ENCODE measurements at places on chromosomes 11 and 22. TPM values are rescaled to one million over a fixed set of nuclear protein-coding genes. Genes with fewer than 3 reads are reported as not detected.

OR8D1 gene
- total RNA-seq: not detected

SLC6A5 gene
- not detected for total RNA-seq

GRK3 gene
- total RNA-seq: 4.0 TPM

LMNTD2 gene
- 3.1 TPM for total RNA-seq

BIK gene
- total RNA-seq: not detected

BMAL1 gene
- total RNA-seq: 36.0 TPM

DNAJB7 gene
- not detected for total RNA-seq

DNA sequence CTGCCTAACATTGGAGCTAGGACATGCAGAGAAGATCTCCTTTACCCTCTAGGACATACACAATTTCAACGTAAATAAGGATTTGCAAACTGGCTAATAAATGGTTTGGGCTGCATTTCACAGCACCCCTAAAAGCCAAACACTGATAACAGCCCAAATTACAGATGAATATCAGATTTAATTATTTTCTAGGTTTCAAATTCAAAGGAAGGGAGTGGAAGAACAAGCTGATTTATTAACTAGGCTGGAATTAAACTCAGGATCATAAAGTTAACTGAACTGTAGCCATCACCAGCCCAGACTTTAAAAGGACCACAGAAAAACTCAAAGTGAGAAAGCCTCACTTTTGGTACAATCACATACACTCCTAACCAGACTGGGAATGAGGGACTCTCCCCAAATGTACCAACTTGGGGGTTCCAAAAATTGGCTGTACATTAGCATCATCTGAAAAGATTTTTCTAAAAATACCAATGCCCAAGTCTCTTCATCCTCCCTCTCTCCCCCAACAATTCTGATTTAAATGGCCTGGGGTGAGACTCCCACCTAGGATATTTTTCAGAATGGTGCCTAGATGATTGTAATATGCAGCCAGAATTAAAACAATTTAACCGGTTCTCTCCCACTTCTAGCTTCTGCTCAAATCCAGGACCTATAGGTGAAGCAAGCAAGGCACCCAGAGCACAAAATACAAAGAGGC is 43.5 kb downstream of the SYTL2 start:
- no peaks in the 10 kb centered on the region for H3K27me3 ChIP-seq
- no peak for DNase-seq
- no peak overlapping the region for H3K27ac ChIP-seq
- H3K4me3 ChIP-seq: no peak overlapping the region

DNA sequence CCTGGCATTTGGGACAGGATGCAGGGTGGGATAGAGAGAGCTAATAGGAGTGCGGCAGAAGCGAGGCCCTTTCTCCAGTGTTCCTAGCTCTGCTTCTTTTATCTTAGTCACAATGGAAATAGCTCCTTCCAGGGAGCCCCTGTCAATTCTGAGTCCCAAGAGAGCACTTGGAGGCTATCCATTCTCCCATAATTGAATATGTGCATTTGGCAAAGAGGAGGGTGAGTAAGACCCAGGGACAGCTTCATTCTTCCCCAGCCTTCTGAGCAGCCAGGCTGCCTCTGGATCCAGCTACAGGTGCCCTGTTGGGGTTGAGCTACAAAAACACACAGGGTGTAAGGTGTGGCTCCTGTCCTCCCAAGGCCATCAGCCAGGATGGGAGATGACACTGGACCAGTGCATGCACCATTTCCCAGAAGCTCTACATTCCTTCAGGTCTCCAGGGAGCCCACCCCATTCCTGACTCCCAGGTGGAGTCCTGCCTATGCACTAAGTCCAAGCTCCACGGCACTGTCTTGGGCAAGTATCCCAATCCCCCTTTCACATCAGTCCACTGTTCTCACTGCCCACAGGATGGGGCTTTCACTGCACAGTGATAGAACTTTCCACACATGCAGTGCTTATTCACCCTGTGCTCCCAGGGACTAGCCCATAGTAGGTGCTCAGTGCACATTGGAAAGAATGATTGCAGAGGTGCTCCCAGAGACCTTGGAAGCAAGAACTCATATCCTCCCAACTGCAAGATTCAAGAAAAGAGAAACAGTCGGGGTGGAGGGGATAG is 6.2 kb downstream of the MS4A10 start:
- DNase-seq: no peak
- peaks cover 15% of the 10 kb centered on the region for H3K4me1 ChIP-seq
- no peak overlapping the region for H3K4me3 ChIP-seq
- no peak overlapping the region for H3K27ac ChIP-seq
- no peaks in the 10 kb centered on the region for H3K27me3 ChIP-seq

DNA sequence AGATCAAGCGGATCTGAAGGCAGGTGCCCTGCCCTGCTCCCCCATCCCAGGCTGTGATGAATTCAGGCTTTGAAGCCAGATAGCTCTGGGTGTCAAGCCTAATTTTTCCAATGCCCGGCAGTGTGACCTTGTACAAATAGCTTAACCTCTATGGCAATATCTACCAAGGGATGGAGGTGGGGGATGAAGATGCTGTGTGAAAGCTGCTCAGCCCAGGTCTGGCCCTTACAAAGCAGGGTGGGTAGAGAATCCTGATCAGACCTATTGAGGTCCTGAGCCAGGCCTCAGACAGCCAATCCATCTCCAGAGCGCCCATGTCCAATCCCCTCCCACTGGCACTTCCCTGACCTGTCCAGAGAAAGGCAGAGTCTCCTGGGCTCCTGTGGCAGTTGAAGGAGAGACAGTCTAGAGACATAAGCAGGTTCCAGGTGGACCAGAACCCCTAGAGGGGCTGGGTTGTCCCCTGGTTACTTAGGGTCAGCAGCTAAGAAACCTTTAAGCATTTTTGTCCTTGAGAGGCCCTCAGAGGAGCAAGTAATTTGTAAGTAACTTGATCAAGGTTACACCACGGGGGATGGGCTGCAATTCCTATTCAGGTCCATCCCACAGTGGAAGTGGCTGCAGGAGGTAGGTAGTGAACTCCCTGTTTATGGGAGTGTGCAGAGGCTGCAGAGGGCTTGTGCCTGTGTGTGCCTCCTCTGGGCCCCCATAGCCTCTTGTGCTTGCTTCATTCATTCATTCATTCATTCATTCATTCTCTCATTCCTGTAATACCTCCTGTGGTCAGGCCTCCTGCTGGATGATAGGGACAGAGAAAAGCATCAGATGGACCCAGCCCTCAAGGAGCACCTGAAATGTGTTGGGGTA is 10.4 kb downstream of the P2RY2 start:
- no peaks in the 10 kb centered on the region for H3K36me3 ChIP-seq

GRCh38 chr22:38700270-38700788 is 414 bp downstream of the JOSD1 start:
- H3K36me3 ChIP-seq: no peaks in the 10 kb centered on the region
- peak overlapping the region; percentile 71 for H3K4me3 ChIP-seq
- peak overlapping the region; percentile 98 for H3K27ac ChIP-seq

- H3K36me3 ChIP-seq: no peaks in the 10 kb centered on the region
- H3K4me1 ChIP-seq: peaks cover 27% of the 10 kb centered on the region
- H3K4me3 ChIP-seq: no peak overlapping the region
- no peak for DNase-seq
- H3K27me3 ChIP-seq: no peaks in the 10 kb centered on the region
These were observed 3.1 kb upstream of the TMEM109 start for GRCh38 chr11:60910711-60911380.

DNA sequence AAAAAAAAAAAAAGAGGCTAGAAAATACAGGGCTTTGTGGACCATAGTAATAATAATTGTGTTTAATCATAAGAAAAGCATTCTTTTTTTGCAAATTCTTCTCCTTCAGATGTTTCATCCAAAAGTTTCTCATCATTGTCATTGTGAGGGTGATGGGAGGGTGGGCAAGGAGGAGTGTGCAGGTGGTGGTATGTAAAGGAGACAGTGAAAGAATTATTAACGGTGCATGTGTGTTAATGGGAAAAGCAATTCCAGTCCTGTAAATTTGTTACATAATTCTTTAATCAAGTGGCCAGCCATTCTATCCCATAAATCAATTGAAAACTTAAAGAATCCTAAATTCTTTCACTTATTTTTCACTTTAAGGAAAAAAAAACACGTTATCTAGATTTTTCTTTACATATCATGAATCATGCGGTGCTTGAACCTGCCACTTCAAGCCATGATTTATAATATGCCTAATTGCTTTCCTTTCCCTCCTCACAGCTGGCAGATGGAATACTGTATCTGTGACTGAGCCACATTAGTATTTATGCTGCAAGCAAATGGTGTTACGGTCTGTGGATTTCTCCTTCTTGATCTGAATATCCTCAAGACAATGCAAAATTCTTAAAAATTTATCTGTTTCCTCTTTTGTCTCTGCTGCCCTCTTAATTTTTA is 318.5 kb downstream of the JRKL start:
- H3K4me1 ChIP-seq: no peaks in the 10 kb centered on the region
- no peak for DNase-seq
- H3K4me3 ChIP-seq: no peak overlapping the region
- H3K27ac ChIP-seq: no peak overlapping the region
- no peaks in the 10 kb centered on the region for H3K27me3 ChIP-seq

- H3K27ac ChIP-seq: no peak overlapping the region
- no peak overlapping the region for H3K4me3 ChIP-seq
- peaks cover 11% of the 10 kb centered on the region for H3K4me1 ChIP-seq
- no peak for DNase-seq
- H3K27me3 ChIP-seq: no peaks in the 10 kb centered on the region
- peaks cover 51% of the 10 kb centered on the region for H3K36me3 ChIP-seq
These were observed 13.4 kb downstream of the FRMD8 start for GRCh38 chr11:65399845-65400244.

DNA sequence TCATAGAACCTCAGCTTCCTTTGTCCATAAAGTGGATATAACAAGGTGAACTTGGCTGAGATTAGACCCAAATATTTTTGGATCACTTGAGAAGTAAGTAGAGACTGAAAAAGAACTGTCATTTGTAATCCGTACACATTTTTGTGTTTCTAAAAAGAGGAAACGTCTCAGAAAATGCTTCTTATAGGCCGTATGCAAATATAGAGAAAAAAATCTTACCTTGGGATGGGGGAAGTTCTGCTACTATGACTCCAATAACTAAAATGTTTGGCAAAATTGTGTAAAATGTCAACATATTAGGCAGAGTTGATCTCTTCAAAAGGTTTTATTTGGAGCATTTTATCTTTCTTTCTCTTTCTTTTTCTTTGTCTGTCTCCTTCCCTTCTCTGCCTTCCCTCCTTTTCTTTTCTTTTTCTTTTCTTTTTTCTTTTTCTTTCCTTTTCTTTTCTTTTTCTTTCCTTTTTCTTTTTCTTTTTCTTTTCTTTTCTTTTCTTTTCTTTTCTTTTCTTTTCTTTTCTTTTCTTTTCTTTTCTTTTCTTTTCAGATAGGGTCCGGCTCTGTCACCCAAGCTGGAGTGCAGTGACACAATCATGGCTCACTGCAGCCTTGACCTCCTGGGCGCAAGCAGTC is 48.2 kb downstream of the ADM start:
- H3K27ac ChIP-seq: no peak overlapping the region
- no peak for DNase-seq

- no peak overlapping the region for H3K4me3 ChIP-seq
- DNase-seq: no peak
- no peaks in the 10 kb centered on the region for H3K36me3 ChIP-seq
- no peaks in the 10 kb centered on the region for H3K4me1 ChIP-seq
- H3K27ac ChIP-seq: no peak overlapping the region
These were observed 89.5 kb upstream of the HTATIP2 start for GRCh38 chr11:20274031-20274430.

DNA sequence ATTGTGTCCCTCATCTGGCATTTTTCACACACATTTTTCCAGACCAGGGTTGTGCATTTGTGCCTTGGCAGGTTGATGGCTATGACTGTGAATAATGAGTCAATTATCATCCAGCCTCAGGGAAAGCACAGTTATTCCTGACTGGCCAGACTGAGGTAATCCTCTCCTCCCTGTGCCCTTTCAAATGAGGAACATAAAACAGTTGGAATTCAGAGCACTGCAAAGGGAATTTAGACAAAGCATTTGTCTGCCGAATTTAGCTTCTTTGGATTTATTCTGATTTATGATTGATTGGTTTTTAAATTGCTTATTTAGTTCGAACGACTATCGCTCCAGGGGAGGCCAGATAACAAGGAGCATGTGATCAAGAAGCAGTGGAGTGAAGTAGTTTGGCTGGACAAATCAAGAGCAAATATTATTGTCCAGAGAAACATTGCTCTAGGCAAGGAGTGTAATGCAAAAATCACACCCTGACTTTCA is 30.8 kb upstream of the RAG2 start:
- no peaks in the 10 kb centered on the region for H3K36me3 ChIP-seq
- no peak overlapping the region for H3K27ac ChIP-seq
- no peaks in the 10 kb centered on the region for H3K27me3 ChIP-seq
- peaks cover 13% of the 10 kb centered on the region for H3K4me1 ChIP-seq
- no peak for DNase-seq

GRCh38 chr11:79342236-79342635 is 98.6 kb downstream of the TENM4 start:
- no peak for DNase-seq
- H3K27me3 ChIP-seq: no peaks in the 10 kb centered on the region
- no peak overlapping the region for H3K27ac ChIP-seq
- H3K4me3 ChIP-seq: no peak overlapping the region
- no peaks in the 10 kb centered on the region for H3K4me1 ChIP-seq

- H3K36me3 ChIP-seq: peaks cover 24% of the 10 kb centered on the region
- peaks cover 5% of the 10 kb centered on the region for H3K4me1 ChIP-seq
- H3K27ac ChIP-seq: no peak overlapping the region
These were observed 38.1 kb downstream of the GNB1L start for GRCh38 chr22:19816372-19817119.

DNA sequence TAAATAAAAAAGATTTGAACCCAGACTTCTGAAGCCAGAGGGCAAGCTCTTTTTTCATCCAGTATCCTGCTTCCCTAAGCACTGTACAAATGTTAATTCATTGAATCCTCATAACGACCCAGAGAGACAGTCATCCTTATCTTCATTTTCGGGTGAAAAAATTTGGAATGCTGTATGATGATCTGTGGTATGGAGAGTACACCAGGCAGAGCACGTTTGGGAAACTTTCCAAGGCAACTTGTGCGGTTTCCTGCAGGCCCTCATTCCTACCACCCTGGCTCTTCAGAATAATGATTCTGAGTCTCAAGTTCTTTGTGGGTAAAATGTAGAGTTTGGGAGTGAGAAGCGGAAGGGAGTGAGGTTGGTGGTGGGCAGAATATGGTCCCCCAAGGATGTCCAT is 177.9 kb upstream of the CADM1 start:
- H3K4me3 ChIP-seq: no peak overlapping the region
- H3K4me1 ChIP-seq: no peaks in the 10 kb centered on the region
- no peaks in the 10 kb centered on the region for H3K36me3 ChIP-seq
- no peak for DNase-seq
- no peaks in the 10 kb centered on the region for H3K27me3 ChIP-seq
- H3K27ac ChIP-seq: no peak overlapping the region

- no peaks in the 10 kb centered on the region for H3K27me3 ChIP-seq
- H3K27ac ChIP-seq: no peak overlapping the region
- H3K4me3 ChIP-seq: no peak overlapping the region
These were observed 73.5 kb downstream of the GAB2 start for GRCh38 chr11:78344094-78344493.

GRCh38 chr11:14059491-14059890 is 97.0 kb downstream of the SPON1 start:
- no peak overlapping the region for H3K4me3 ChIP-seq
- H3K36me3 ChIP-seq: no peaks in the 10 kb centered on the region
- H3K4me1 ChIP-seq: peaks cover 2% of the 10 kb centered on the region
- H3K27ac ChIP-seq: no peak overlapping the region
- no peaks in the 10 kb centered on the region for H3K27me3 ChIP-seq

GRCh38 chr11:57648801-57649735 is 644 bp downstream of the YPEL4 start:
- DNase-seq: no peak
- peaks cover 75% of the 10 kb centered on the region for H3K27me3 ChIP-seq
- no peaks in the 10 kb centered on the region for H3K36me3 ChIP-seq
- peaks cover 61% of the 10 kb centered on the region for H3K4me1 ChIP-seq
- H3K4me3 ChIP-seq: peak overlapping the region; percentile 49
